NCI-H446 (cell line): ENCODE measurements at places on chromosomes 6 and 20.

DNA sequence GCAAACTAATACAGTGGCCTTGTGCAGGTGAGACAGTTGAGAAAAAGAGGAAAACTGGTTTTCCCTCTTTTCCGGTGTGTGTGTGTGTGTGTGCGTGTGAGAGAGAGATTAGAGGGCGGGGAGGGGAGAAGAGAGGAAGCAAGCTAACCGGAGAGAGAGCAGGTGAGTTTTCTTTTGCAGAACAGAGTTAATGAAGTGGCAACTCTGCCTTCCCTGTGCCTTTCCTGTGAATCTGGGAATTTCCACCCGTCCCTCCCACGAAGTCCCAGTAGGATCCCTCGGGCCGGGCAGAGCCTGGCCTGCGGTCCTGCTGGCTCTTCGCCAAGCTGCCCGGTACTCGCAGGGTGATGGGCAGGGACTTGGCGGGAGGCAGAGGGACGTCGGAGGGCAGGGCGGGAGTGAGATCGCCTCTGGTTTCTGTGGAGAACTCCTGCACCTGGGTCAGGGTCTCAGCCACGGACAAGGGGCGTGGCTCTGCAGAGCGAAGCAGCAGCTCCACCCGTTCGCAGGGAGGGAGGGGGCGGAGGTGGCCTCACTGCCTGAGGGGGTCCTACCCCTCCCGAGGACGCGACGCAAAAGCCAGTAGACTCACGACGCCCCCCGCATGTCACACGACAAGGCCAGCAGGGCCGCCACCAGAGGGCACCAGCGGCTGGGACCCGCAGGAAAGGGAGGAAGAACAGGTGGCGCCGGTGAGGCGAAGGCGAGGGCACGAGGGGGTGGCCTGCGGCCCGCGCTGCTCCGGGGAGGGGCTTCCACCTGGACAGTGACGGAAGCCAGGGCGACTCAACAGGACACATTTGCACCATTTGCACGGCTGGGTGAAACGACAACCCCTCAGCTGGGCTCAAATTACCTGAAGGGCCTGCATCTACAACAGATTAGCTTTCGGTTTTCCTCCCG is 51.2 kb upstream of the RNF182 start:
- no peak for DNase-seq

DNA sequence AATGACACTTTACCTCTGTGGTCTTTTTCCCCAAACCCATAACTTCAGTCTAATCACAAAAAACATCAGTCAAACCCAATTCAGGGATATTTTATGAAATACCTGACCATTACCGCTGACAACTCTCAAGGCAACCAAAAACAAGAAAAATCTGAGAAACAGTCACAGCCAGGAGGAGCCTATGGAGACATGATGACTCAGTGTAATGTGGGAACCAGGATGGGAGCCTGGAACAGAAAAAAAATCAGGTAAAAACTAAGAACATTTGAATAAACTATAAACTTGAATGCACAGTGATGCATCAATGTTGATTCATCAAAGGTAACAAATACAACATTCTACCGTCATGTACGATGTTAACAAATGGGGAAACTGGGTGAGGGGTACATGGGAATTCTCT is 84.1 kb upstream of the TSHZ2 start:
- no peak for DNase-seq

- no peak for DNase-seq
These were observed 255.5 kb downstream of the KIF16B start for GRCh38 chr20:16317445-16318362.

DNA sequence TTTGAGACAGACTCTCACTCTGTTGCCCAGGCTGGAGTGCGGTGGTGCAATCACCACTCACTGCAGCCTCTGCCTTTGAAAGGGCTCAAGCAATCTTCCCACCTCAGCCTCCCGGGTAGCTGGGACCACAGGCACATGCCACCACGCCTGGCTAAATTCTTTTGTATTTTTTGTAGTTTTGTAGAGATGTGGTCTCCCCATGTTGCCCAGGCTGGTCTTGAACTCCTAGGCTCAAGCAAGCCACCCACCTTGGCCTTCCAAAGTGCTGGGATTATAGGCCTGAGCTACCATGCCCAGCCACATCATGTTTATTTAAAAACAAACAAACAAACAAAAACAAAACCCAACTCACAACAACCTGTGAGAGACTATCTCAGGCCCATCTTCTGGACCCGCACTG is 29.7 kb upstream of the APCDD1L start:
- no peak for DNase-seq

GRCh38 chr6:56677559-56677958 is 34.9 kb upstream of the DST start:
- DNase-seq = no peak

DNA sequence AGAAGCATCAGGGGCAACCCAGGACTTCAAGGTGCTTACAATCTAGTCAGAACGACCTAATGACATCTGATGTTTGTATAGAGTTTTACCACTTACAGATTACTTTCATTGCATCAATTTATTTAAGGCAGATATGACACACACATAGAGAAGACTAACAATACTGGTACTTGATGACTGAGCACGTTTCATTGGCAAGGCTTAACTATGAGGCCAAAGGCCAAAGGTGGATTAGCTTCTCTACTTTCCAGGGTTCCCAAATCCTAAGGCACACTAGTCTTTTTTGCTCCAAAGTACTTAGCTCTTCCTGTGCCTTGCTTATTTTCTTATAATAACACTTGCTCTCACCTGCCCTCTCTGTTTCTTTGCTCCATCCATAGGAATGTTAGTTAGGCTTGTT is 406.2 kb downstream of the ZFAND3 start:
- no peak for DNase-seq

DNA sequence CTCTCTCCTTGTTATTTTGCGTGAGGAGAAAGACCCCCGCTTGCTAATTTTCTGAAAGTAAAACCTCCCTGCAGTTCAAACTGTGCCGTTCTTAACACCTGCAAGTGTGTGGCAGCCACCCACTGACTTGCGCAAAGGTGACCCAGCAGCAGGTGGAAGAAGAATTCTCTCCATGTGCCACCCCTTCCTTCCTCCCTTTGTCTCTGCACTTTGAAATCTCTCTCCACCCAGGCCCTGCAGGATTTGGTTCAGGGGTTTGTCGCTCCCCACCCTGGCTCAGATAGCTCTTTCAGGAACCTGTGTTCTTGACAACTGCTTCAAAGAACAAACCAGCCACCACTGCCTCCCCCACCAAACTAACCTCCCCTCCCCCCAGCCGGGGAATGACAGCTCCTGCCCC is 41.4 kb downstream of the ZNF831 start:
- DNase-seq = no peak

DNA sequence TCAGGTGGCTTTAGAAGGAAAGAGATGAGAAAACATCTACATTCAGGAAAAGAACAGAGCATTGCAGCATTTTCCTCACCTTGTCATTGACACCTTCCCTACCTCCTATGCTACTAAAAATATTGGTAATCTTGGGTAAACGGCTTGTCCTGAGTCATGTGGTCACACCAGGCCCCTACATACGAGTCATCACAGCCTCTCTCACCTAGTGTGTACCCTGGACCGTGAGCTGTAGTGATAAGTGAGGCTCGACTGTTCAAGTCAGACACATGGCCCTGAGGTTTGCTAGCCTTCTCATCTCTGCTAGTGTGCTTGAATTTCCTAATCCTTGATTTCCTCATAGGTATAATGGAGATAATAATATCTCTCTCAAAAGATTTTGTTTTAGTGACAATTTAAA is 29.6 kb upstream of the TMEM244 start:
- no peak for DNase-seq

GRCh38 chr6:22028403-22029090 is 268.3 kb downstream of the PRL start:
- no peak for DNase-seq

GRCh38 chr6:37131104-37131959 is 38.6 kb upstream of the PIM1 start:
- DNase-seq = peak; percentile 78

GRCh38 chr6:11682561-11682975 is 96.0 kb downstream of the ADTRP start:
- no peak for DNase-seq

- DNase-seq = no peak
These were observed 22.5 kb downstream of the SERPINB1 start for GRCh38 chr6:2819115-2819514.

- peak; percentile 62 for DNase-seq
These were observed at the start of gene NRN1 for GRCh38 chr6:6006428-6007365. Gene NRN1 (minus strand): TSS chr6:6006925. CDS start chr6:6006749, 176 bp downstream.

DNA sequence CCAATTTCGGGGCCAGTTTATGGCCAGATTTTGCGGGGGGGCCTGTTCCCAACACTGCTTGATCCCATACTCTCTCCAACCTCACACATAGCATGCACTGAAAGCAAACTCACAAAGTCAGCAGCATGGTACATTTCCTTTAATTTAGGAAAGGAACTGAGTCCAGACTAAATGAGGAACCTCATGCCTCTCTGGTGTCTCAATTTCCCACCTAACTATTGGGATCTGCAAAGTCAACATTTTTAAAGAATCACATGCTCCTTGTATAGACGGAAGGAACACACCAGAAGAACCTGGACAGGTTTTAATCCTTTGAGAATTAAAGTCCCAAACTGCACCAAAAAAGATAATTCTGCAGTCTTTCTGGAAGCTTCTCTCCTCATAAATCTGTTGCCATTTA is 33.3 kb downstream of the FAM50B start:
- no peak for DNase-seq

GRCh38 chr6:35359744-35360348 is 17.5 kb downstream of the PPARD start:
- DNase-seq = no peak

DNA sequence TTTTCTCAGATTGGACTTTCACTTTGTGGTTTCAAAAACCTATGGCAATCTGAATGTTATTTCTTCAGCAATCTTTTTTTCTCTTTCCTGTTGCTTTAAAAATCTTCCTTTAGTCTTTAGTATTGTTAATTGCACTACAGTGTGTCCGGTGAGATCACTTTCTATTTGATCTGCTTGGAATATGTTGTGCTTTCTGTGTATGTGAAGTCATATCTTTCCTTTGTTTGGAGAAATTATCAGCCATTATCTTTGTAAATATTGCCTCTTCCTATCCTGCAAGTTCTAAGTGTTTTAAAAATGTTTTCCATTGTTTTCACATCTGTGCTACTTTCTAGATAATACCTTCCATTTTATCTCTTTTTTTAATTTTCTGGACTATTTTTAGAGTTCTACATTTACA is 171.4 kb upstream of the PRSS16 start:
- no peak for DNase-seq

GRCh38 chr6:142276256-142276655 is 25.6 kb upstream of the ADGRG6 start:
- no peak for DNase-seq

GRCh38 chr6:35260591-35261570 is 1.3 kb downstream of the ZNF76 start:
- DNase-seq = no peak

- DNase-seq = no peak
These were observed 127.1 kb upstream of the MLIP start for GRCh38 chr6:53984163-53984562.

- DNase-seq = no peak
These were observed 46.9 kb downstream of the BLOC1S5 start for GRCh38 chr6:8017276-8017701.

GRCh38 chr20:47272893-47273590 is 83.5 kb downstream of the ZMYND8 start:
- DNase-seq = peak; percentile 67

GRCh38 chr6:3784885-3785744 is 33.6 kb upstream of the PXDC1 start:
- DNase-seq = no peak

- DNase-seq = no peak
These were observed 66.2 kb upstream of the RREB1 start for GRCh38 chr6:7041511-7042026.

GRCh38 chr6:155436981-155437749 is 18.5 kb downstream of the NOX3 start:
- DNase-seq = peak; percentile 64

DNA sequence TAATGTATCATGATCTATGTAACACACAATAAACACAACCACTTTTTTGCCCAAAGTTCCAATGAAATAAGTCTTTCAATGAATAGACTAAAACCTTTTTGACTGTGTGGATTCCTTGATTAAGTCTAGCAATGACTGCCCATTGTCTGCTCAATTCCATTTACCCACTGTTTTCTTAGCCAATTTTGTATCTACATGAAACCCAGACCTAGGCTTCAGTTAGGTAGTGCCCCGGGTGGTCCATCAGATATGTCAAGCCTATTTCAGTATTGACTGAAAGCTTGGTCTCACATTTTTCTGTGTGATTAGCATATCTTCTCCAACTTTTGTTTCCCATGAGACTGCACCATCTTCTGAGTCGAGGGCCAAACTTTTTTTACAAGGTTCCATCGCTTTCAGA is 615.0 kb downstream of the C6orf118 start:
- no peak for DNase-seq

DNA sequence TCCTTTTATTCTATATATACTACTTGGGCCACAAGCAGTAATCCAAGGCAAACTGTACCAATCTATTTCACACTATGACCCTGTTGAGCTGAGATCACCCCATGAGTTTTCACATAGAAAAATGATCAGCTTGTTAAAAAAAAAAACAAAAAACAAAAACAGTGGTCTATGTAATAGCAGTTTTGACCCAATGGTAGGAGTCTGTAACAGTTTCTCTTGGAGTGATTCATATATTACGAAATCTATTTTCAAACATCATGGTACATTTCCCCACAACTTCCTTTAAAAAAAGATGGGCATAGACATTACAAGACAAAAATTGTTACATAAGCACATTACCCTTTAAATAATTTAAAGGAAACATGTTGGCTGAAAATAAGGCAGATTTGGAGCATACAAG is 78.1 kb downstream of the PRSS35 start:
- no peak for DNase-seq

GRCh38 chr6:131362070-131362469 is 211.0 kb upstream of the ARG1 start:
- DNase-seq = no peak

GRCh38 chr6:124688369-124688768 is 273.9 kb upstream of the RNF217 start:
- DNase-seq = no peak

- DNase-seq = no peak
These were observed 55.5 kb downstream of the SLC22A2 start for GRCh38 chr6:160203076-160203475.

DNA sequence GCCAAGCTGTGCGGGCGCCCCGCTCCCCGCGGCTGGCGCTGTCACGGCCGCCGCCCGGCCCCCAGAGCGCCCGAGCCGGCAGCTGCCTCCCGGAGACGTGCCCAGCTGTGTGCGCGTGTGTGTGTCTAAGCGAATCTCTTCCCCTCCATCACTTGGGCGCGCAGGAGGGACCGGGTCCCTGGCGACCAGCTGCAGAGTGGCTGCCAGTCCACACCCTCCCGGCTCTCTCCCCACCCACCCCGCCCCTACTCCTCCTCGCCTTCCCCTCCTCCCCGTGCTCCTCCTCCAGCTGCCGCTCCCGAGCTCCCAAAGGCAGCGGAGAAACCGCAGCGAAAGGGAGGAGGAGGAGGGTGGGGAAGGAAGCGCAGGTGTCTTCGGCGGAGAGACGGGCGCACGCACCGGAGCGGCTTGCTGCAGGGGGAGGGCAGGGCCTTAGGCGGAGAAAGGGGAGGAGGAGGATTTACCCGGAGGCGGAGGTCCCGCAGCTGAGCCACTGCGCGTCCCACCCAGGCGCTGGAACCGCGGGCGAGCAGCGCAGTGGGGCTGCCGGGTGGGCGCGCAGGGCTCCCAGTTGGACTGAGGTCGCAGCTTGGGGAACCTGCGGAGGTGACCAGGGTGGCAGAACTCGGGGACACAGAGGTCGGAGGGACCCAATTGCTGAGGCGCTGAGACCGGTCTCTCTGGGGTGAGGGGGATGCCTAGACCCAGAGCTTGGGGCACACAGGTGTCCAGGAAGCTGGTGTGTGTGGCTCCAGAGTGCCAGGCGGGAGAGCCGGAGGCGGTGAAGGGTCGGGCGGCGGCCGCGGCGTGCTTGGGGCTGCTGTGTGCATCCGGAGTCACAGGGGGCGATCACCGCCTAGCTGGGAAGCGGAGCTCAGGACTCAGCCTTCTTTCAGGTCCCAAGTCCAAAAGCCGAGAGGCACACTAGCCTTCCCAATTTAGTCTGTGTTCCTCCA is at the start of gene HS3ST5:
Gene HS3ST5, minus strand, starts transcription at position 198 of the 956 bp plus-strand sequence. CDS start 280,178 bp downstream, outside the sequence.
- DNase-seq = peak; percentile 47
